ENCODE measurements at places on chromosomes 16 and 17.

DNA sequence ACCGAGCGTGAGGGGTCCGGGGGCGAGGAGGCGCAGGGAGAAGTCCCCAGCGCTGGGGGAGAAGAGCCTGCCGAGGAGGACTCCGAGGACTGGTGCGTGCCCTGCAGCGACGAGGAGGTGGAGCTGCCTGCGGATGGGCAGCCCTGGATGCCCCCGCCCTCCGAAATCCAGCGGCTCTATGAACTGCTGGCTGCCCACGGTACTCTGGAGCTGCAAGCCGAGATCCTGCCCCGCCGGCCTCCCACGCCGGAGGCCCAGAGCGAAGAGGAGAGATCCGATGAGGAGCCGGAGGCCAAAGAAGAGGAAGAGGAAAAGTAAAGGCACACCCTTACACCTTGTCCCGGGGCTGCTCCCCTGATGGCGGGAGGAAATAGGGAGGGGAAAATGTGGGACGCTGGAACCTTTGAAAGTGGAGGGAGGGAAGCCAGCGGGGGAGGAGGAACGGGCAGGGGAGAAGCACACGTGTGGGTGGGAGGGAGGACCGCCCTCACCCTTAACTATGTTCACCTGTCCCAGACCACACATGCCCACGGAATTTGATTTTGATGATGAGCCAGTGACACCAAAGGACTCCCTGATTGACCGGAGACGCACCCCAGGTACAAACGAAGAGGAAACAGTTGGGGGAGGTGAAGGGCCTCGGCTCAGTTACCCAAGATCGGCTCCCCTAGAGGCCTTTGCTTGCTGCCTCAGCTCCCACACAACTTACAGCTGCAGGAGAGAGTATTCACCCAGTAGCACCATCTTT lies 916 bp downstream of the PAGR1 start:
- peak; percentile 32 for DNase-seq

- DNase-seq = no peak
These were observed 911.6 kb downstream of the KCNJ2 start for GRCh38 chr17:71080937-71081336.

DNA sequence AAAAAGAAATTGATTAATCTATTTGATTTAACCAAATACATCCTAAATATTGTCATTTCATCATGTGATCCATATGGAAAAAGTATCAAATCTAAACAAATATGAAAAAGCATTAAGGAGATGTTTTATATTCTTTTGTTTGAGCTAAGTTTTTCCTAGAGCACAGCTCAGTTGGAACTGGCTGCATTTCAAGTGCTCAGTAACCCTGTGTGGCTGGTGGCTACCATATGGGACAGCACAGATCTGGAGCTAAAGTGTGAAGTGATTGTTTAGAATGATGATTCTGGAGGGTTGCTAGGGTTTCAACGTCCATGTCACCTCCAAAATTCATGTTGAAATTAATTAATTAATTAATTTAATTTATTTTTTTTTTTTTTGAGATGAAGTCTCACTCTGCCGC lies 137.5 kb downstream of the XYLT1 start:
- no peak for DNase-seq

DNA sequence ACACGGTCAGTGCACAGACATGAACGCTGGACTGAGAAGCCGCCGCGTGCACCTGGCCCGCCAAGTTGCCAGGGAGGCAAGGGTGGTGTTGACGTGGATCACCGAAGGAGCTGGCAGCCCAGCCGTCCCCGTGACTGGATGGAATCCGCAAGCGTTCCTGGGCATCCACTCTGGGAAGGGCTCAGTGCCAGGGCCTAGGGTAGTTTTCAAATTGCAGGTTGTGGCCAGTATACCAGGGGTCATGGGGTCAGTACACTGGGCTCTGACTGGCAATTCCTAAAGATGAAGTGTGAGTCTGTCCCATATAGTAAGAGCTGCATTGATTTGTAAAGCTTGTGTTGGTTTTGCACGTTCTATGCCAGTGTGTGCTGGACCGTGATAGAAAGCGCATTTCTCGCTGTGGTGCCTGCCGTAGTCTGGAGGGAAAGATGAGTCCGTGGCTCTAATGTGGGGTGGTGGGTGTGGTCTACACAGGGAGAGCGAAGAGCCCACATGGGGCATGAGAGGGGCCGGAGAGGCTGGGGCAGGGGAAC lies 21.1 kb upstream of the METRNL start:
- no peak for DNase-seq

- no peak for DNase-seq
These were observed 13.8 kb downstream of the CYBC1 start for GRCh38 chr17:82436601-82437324.

- DNase-seq = no peak
These were observed 13.0 kb downstream of the NLRP1 start for GRCh38 chr17:5571281-5571680.

GRCh38 chr16:56470232-56470631 lies 18.9 kb downstream of the OGFOD1 start:
- DNase-seq = no peak

GRCh38 chr17:17140590-17140980 lies 65.5 kb downstream of the PLD6 start:
- DNase-seq = no peak

DNA sequence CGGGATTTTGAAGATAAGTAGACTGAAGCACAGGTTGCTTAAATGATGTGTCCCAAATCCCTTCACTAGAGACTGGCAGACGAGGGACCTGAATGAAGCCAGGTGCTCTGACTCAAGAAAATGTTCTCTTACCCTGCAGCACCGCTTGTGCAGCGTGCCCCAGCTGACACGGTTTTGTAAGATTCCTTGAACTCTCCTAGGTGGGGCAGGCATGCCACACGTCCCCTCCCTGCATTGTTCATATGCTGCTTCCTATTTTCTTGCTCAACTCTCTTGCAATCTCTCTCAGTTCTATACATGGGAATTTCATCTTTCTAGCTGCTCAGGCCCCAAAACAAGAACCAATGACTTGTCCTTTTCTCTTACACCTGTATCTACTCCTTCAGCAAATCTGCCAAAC lies 22.1 kb upstream of the HNF1B start:
- no peak for DNase-seq
